ENCODE measurements at places on chromosomes 5 and 9. TPM values are rescaled to one million over a fixed set of nuclear protein-coding genes. Genes with fewer than 3 reads are reported as not detected.
A peak's percentile ranks its signal among the peaks of the same experiment; 100 is the strongest.

- DNase-seq, result no peak
Observed at GRCh38 chr9:134190232-134191121, 26.1 kb upstream of the RNU6ATAC start.

- DNase-seq, result no peak
Observed at GRCh38 chr9:7910426-7911020, 110.9 kb upstream of the DMAC1 start.

The PCDHGA12 gene
- 10.9 TPM for total RNA-seq

The DMRTA1 gene
- total RNA-seq, result not detected

DNA sequence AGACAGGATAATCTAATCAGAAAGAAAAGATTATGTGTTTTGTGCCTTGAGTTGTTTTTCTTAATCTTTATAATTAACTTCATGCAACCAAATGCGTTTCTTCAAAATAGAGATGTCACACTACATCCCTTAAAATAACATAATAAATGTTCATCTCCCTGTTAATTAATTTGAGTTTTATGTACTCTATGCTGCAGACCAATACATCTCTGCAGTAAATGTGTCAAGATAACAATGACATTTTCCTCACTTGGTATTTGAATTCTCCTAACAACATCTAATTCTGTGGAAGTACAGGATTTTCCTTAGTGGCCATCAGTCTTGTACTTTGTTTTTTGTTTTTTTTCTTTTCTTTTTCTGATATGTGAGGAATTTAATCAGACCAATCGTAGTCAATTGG, 279.2 kb upstream of the TYRP1 start:
- DNase-seq, result no peak

DNA sequence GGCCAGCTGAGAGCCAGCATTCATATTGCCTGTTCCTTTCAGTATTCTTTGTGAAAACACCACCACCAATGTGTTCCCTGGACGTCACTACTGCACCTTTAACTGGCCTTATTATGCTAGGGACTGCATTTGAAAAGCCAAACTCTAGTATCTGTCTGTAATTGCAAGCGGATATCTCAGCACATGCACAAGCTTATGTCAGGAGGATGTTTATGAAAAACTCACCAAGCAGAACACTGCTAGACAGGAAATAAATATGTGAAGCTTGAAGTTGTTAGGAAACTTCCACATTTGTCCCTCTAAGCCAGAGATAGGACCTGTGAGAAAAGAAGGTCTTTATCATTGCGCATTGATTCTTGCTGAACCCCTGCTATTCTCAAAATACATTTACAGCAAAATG, 135.4 kb upstream of the CCDC152 start:
- DNase-seq, result no peak

The SLC36A3 gene
- not detected for total RNA-seq

DNA sequence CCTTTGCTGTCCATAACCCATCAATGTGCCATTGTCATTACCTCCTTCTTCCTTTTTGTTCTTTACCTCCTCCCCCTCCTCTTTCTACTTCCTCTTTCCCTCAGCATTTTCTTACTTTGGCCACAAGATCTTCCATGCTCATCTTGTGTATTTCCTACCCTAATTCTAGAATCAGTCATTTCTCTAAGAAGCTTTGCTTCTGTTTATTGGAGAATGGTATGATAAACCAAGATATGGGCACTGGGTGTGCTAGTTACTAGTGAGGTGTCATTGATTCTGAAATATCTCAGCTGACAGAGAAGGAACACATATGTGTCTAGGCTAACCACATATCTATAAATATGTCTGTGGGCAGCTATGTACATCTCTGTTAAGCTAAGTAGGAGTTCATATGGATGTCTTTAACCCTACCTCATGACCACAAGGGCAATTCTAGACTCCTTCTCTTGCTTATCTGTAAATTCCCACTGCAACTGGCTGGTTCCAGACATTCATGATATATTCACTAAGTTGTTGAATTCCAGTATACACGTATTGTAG, 2051.3 kb upstream of the CDH9 start:
- no peak for DNase-seq

DNA sequence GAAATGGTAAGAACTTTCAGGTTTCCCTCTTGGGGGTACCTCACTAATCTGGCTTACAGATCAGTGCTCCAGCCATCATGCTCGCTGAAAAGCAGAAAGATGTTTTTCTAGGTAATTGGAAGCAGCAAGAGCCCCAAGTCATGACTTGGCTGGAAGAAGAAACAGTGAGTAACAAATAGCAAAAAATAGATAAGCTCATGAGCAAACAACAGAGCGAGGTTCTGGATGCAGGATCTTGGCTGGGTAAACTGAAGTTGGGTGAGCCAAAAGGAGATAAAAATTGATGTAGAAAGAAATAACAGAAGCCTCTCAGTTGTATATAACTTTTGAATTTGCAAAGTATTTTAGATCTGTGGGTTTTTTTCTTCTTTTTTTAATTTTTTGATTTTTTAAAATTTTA, 110.1 kb downstream of the INSYN2B start:
- peak; percentile 49 for DNase-seq

The WDR38 gene
- not detected for total RNA-seq

GRCh38 chr5:78647838-78648358, 674 bp downstream of the LHFPL2 start:
- peak; percentile 81 for DNase-seq

DNA sequence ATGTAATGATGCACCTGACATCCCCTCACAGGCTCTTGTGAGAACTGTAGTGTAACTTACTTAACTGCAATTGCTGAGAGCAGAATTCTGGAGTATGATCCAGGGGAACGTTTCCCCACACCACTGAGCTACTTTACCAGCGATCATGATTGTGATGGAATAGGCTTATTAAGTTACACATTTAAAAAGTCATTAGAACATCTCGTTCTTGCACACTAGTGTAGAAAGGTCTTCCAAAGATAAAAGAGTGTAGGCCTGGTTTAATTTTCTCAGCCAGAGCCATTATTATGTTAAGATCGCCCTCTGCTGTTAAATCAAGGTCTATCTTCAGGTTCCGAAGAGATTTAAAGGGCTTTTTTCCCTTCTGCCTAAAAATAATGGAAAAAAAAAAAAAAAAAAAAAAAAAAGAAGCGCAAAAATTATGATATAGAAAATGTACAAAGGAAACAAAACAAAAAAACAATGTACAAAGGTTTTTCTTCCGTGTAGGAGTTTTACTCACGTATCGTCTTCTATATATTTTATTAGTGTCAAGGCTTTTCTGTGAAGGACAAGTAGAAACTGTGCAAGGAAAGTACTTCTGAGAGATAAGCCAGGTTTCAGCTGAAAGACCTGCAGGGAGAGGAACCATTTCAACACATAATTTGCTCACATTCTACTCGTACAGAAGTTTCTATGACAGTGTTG, 18.6 kb upstream of the MOB3B start:
- DNase-seq, result peak; percentile 72

DNA sequence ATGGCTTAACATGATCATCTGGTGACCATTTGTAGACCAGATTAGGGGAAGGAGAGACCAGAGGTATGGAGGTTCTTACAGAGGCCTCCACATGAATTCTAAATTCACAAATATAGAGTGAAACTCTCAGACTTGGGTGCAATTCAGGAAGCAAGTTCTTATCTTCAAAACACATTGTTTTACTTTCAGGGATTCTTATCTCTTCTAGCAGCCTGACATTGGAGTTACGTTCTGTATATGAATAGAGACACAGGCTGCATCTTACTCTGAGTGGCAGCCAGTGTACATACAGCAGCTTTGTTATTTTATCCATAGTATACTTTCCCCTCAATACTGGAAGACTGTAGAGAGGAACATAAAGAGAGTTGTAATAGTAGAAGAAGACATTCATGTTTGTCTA, 1331.7 kb upstream of the WWC1 start:
- DNase-seq, result no peak

The SVEP1 gene
- 47.3 TPM for total RNA-seq

DNA sequence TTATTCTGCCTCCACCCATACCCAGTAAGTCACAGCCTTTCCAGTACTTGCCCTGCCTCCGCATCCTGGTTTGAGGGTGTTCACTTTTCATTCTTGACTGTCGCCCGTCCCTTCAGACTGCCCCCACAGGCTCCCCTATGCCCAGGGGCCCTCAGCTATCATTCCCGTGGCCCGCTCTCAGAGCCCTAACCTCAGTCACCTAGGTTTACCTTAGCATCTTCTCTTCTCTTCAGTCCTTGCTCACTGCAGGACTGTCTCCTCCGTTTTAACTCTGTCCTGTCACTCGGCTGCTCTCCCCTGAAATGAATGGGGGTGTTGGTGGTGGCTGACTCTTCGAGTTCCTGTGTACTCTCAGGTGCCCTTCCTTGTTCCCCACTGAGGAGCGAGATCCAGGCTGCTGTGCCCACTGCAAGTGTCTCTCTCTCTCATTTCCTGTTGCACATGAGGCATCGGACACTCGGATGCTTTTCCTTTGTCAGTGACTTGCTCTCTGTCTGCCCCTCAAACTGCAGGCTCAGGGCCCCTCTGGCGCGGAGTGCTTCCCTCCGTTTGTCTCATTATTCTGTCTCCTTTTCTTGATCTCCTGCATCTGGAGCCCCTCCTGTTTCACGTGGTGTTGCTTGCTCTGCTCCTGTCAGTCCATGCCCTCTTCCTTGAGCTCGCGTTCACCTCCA, 89.8 kb downstream of the CACNA1B start:
- no peak for DNase-seq

The ABLIM3 gene
- total RNA-seq, result 5.6 TPM

- DNase-seq, result no peak
Observed at GRCh38 chr5:176726746-176727527, 79.7 kb downstream of the TSPAN17 start.

DNA sequence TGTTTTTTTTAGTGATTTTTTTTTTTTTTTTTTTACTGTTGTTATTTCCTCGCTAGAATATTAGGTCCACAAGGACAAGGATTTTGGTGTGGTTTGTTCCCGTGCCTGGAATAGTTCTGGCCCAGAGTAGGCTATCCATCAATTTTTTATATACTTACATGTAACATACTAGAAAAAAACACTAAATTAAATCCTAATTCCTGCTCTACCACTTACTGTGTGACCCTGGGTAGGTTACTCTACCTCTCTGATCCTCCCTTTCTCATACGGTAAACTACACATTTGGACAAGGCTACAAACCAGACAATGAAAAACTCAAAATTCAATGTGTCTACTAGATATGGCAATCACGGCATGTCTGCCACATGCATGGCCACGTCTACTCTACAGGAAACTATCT, 141.3 kb upstream of the ABCA1 start:
- DNase-seq, result no peak

The LRRC19 gene
- total RNA-seq, result not detected

DNA sequence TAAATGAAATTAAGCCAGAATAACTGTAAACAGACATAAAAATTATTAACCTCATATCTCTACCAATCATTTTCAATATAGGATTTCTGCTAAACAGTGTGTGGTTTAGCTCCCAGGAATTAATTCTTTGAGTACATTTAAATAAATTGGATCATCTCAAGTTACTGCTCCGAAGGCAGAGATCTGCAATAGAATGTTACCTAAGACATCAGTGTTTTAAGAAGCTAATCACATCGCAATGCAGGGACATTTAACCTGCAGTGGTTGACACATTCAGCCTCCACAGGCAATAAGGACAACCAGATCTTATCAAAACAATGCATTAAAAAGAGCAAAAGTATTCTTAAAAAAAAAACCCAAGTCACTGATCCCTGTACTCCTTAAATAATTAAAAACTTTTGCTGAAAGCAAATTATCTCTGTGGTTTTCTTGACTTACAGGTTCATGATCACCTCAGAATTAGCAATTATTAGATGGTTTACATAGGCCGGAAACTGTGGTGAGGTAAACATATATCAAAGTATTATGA, 45.7 kb downstream of the PRDM6 start:
- no peak for DNase-seq

- no peak for DNase-seq
Observed at GRCh38 chr5:88682131-88682530, 200.9 kb downstream of the MEF2C start.

- peak; percentile 34 for DNase-seq
Observed at GRCh38 chr9:96008502-96009222, 133.2 kb downstream of the ERCC6L2 start.

DNA sequence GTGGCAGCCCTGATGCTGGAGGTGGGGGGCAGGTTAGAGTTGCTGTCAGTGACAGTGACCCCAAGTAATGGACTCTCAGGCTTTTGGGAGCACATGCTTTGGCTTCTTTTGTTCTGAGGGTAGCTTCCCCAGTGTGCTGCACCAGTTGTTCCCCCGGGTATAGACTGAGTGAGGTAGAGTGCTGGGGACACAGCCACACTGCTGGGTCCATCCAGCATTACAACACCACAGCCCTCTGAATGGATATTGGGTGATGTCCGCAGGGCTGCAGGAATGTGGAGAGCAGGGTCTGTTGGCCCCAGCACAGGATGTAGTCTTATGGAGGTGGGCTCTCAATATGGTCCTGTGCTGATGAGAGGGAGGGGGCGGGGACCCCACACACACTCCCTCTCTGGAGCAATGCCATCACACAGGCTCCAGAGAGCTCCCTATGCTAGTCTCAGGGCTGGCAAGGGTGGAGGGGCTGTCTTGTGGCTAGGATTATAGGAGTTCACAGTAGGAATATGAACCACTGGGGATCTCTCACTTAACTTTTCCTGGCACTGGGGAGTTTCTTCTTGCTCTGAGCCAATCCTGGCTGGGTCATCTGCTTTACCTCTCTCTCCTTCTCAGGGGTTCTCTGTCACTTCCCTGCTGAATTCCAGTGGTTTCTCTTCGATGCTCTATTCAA, 20.7 kb downstream of the OSMR start:
- no peak for DNase-seq

- peak; percentile 27 for DNase-seq
Observed at GRCh38 chr5:113145757-113146387, 169.3 kb downstream of the DCP2 start.

GRCh38 chr5:2685651-2686272, 65.7 kb downstream of the IRX2 start:
- DNase-seq, result peak; percentile 50

- no peak for DNase-seq
Observed at GRCh38 chr5:175880797-175881312, 9.5 kb downstream of the CPLX2 start.

DNA sequence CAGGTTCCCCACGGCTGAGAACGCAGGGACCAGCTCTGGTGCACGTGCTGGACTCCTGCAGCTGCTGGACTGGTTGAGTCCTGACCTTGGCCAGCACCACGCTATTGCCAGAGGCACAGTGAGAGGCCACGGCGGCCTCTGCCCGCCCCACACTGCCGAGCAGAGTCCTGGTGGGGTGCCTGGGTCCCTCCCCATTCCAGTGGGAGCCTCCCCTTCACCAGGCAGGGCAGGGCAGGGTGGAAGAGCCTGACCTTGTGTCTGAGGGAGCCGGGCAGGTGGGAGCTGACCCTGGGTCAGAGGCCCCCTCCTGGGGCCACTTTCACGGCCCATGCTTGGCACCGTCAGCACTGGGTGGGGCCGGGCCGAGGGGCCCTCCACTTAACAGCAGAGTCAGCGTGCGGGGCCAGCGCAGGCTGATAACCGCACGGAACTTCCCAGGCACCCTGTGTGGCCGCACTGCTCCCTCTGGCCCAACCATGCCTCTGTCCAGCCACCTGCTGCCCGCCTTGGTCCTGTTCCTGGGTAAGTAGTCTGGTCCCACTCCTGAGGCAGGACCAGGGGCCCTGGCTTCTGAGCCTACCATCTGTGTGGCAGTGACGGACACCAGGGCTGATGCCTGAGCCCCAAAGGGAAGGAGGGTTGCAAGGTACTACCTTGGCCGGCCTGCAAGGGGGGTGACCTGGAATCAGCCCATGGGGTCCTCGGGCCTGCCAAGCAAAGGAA, at the start of gene MAMDC4:
Gene MAMDC4 (plus strand): TSS at position 406 of the 723 bp plus-strand sequence. CDS start 71 bp downstream, at position 477.
- no peak for DNase-seq
